ENCODE measurements at places on chromosomes 7 and 10.

- no peak for DNase-seq
Observed at GRCh38 chr10:2844925-2845324, 222.4 kb upstream of the PFKP start.

DNA sequence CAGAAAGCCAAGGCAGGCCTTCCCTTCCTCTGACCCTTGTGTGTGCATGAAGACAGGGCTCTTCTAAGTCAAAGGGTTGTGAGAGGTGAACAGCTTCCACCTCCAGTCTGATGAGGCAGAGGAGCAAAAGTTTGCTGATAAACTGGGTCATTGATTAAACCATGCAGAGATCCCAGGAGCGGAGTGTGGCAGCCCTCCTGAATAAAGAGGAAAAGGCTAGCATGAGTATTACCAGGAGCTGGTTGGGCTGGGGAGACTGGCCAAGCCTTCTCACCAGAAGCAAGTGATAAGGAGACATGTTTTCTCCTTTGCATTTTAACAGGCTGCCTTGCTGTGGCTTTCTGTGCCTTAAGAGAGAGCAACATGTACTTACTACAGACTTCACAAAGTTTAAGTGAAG, 10.2 kb downstream of the LMOD2 start:
- no peak for DNase-seq

DNA sequence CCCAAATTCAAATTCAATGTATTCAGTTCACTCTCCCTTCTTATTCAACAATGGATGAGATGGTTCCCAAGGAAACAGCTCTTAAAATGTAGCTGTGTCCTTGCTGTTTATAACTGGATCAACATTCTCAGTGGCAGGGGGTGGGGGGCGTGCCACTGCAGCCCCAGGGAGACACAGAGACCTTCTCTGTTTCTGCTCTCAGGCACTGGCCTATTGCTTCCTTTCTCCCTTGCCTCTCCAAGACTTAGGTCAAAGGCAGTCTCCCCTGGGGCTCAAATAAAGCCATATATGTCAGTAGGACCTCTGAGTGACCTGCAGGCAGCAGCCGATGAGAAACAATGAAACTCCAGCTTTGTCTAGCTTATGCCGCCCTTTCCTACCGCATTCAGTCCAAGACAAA, 20.7 kb downstream of the VSTM4 start:
- no peak for DNase-seq

GRCh38 chr7:31883761-31884164, 186.4 kb downstream of the PDE1C start:
- DNase-seq = peak; percentile 18

DNA sequence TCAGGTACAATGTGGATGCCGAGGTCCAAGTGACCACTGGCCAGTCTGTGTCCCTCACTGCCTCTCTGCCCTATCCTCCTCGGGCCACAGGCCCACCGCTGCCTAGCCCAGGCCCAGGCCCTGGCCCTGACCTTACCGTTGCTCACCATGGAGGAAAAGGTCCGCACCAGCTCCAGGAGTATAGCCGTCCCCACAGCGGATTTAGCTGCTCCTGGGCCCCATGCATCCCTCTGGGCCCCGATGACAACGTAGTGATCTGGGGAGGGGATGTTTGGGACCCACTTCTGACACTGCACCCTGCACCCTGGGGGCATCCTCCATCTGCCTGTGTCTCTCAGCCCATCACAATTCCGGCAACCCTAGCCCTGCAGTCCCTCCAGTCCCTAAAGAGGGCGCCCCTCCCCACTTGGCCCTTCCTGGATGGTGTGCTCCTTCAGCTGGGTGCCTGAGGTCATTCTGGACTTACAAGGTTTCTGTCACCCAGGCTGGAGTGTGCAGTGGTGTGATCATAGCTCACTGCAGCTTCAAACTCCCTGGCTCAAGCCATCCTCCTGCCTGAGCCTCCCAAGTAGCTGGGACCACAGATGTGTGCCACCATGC, 12.1 kb downstream of the TFR2 start:
- DNase-seq = no peak

DNA sequence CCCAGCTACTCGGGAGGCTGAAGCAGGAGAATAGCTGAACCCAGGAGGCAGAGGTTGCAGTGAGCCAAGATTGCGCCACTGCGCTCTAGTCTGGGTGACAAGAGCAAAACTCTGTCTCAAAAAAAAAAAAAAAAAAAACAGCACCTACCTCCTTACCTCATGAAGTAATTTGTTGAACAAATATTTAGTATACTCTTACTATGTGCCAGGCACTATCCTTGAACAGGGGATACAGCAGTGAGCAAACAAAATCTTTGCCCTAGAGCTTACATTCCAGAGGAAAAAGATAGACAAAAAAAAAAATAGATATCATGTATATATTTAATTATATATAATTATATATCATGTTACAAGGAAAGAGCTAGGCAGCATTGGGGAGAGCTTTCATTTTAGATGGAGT, 36.4 kb upstream of the HERPUD2 start:
- DNase-seq = no peak

DNA sequence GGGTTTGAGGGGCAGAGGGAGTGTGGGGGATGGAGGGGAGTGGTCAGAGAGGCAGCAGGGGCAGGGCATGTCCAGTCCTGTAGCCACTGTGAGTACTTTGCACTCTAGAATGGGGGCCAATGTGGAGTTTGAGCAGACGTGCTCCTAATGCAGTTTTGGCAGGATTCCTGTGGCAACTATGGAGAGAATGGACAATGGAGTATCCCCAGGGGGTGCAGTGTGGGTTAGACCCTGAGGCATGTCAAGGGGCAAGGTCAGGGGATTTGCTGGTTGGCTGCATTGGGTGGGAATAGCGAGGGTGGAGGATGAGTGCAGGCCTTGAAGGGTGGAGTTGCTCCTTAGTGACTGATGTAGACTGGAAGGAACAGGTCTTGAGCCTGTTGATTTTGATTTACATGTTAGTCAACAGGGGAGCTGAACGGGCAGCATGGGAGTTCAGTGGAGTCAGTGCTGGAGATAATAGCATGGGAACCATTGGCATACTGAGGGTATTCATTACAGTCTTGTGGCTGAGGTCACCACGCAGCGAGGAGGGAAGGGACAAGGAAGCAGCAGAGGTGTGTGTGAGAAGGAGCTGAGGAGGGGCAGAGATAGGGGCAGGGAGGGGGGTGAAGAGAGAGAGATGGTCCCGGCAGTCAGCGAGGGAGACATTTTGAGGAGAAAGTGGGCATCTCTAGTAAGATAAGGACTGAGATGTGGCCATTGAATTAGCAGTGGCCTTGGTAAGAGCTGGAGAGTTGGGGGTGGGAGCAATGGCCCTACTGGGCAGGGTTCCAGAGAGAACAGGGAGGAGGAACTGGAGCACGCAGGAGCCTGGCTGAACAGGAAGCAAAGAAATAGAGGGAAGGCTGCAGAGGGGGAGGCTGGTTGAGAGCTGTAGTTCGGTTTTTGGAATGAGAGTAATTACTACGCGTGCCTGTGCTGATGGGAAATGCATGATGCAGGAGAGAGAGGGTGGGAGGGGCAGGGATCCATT, 112.7 kb downstream of the CCNY start:
- peak; percentile 36 for DNase-seq

GRCh38 chr10:30992681-30993080, 39.0 kb downstream of the ZNF438 start:
- no peak for DNase-seq

- DNase-seq = no peak
Observed at GRCh38 chr10:62638062-62638477, 166.4 kb upstream of the ADO start.

DNA sequence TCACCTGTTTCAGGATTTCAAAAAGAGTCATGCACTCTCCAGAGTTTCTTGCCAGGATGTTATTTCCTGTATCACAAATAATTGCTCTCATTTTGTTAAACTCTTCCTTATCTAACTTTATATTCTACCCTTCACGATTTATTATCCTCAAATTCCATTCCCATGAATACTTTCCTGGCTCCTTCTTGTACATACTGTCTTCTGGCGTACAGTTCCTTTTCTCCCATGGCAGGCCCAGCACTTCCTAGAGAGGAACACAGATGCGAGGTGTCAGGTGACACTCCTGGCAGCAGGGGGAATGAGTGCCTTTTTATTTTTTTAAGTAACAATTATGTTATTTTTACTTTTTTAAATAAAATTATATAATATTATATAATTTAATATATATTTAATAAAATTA, 411.9 kb downstream of the TFEC start:
- DNase-seq = no peak

GRCh38 chr10:79092292-79092896, 23.6 kb downstream of the ZMIZ1 start:
- DNase-seq = no peak

- DNase-seq = no peak
Observed at GRCh38 chr7:66258409-66258808, 53.3 kb downstream of the TPST1 start.

DNA sequence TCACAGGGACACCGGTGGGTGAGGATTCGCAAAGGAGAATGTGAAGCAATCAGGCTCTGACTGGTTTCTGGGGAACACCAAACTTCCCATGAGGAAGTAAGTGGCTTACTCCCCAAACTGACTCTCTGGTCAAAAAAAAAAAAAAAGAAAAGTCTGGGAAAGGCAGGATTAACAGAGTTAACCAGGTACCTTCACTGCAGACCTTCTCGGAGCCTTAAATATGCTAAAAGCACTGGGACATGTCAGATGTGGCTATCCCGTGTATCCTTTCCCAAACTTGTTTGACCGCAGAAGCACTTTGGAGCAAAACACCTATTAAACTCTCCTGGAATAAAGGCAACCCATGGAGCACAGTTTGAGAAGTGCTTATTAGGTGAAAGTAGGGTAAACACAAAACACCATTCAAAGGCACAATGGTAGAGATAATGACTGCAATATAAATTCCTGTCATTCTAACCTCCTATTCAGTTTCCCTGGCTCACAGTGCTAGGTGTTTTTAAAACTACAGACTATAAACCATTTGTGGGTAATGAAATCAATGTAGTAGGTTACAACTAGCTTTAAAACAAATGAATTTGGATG, 44.1 kb upstream of the MXI1 start:
- no peak for DNase-seq

- DNase-seq = no peak
Observed at GRCh38 chr7:127391591-127392181, 822 bp downstream of the ZNF800 start.

GRCh38 chr7:1787681-1788235, 117.7 kb downstream of the ELFN1 start:
- no peak for DNase-seq

GRCh38 chr7:149369497-149369896, 91.4 kb downstream of the ZNF777 start:
- DNase-seq = no peak

DNA sequence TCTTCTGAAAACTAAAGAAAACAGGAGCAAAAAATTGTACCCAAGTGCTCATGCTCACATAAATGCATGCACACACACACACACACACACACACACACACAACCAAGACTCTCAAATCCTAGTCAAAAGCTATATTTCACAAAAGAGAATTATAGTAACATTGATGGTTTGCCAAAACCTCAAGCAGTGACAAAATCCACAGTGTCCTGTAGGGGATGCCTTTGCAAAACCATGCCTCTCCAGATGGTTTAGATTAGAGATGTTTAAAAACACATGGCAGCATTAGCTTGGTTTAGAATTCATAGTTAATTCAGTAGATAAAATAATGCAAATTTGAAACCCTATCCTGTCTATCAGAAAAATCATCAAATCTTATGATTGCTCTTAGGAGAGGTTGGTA, 232.2 kb downstream of the DYNC1I1 start:
- DNase-seq = no peak

- no peak for DNase-seq
Observed at GRCh38 chr10:86305521-86305920, 61.1 kb downstream of the GRID1 start.

Data from hypothalamus (tissue), 51 donors.